AG08396 (cell line): ENCODE measurements at places on chromosomes 11 and 22.

DNA sequence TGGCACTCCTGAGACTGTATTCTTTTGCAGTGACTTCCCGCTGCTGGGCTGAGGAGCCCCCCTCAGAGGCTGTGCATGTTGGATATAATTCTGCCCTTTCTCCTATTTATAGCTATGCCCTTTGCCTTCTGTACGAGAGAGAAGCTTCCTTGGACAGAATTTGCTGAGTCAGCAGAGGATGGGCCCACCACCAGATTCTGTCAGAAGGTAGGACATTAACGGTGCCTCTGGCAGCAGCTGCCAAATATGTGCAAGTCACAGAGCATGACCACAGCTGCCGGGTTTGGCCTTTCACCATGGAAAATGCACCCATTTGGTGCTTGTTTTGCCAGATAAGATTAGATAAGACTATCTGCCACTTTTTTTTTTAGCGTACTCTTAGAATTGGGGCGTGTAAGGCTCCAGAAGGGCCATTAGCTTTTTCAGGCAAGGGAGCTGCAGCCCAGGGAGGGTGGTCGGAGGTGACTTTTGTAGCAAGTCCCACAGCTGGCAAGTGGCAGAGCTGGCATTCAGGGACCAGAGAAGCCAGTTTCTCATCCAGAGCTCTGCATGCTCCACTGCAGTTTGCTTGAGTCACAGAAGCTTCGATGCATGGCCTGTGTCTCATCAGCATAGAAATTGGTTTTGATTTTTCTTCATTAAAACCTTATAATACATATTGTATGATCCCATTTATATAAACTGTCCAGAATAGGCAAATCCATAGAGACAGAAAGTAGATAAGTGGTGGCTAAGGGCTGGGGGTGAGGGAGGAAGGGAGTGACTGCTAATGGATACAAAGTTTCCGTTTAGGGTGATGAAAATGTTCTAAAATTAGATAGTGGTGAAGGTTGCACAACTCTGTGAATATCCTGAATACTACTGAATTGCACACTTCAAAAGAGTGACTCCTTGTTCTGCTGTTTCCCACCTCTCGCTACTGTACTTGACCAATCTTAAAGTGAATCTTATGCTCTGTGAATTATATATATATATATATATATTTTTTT lies 15.8 kb downstream of the UPB1 start:
- DNase-seq: peak; percentile 24

GRCh38 chr22:42841444-42841843 lies 15.6 kb downstream of the ARFGAP3 start:
- peak; percentile 38 for DNase-seq

GRCh38 chr11:104094576-104094975 lies 58.1 kb downstream of the DDI1 start:
- no peak for DNase-seq

DNA sequence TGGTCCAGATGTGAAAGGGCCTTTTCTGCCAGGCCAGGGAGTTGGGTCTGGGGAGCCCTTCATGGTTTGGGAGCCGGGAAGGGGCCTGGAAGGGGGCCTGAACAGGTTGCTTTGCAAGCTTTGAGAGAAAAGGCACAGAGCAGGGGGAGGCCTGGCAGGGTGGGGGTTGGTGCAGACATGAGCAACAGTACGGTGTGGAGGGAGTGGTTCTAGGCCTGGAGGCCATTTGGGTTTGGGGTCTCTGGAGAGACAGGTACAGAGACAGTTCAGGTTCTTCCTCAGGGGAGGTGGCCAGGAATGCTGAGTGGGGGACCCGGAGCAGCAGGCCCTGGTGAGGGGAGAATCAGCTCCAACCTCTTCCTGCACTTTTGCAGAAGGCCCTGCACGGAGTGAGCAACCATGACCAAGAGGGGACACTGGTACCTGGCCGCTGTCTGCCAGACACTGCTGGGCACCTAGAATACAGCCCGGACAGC lies 1.4 kb downstream of the KDELR3 start:
- DNase-seq: no peak

DNA sequence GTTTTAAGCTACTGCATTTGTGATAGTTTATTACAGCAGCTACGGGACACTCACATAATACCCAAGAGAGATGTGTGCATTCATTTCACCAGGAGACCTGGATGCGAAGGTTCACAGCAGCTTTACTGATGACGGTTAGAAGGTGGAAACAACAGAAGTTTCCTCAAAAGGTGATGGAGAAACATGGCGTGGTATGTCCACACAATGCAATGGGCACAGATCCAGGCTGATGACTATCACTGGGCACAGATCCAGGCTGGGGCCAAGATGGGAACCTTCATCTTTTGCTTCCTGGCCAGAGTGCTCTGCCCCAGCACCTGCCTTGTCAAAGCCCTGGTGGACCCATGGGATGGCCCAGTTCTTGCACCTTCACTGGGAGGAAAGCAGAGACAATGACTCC lies 30.6 kb upstream of the RFPL3 start:
- no peak for DNase-seq
